NCI-H446 treated with DMSO at 0.1 percent for 48 hours (cell line): ENCODE measurements at places on chromosomes 2 and 18.
A peak's percentile ranks its signal among the peaks of the same experiment; 100 is the strongest.

DNA sequence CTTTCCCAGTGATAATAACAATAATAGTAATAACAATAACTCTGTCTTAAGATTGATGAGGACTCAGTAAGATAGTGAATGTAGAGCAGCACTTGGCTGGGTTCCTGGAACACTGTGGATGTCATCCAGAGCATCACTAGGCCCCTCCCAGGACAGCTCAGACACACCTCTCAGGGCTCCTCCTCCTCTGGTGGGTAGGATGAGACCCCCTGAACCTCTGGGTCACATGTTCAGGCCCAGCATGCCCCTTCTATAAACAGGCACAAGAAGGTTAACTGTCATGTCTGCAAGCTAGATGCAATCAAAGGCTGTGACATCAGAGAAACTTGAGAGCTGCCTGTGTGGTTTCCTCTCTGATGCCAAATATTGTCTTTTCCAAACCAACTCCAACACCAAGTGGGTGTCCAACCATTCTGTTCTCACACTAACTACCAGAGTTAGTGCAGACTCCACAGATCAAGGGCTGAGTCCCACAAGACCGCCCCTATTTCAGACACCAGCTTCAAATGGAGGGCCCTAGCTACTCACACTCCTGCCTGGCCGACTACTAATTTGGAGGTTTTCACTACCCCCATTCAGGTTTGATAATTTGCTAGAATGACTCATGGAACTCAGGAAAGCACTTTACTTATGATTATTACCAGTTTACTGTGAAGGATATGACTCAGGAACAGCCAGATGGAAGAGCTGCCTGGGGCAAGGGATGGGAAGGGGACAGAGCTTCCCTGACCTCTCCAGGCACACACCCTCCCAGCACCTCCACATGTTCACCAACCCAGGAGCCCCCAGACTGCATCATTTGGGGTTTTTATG, 46.4 kb upstream of the BZW1 start:
- DNase-seq, result no peak

- DNase-seq, result peak; percentile 17
Measured at GRCh38 chr2:211103989-211104388, 547.6 kb downstream of the CPS1 start.

GRCh38 chr2:202286595-202286994, 21.0 kb downstream of the NOP58 start:
- DNase-seq, result no peak

DNA sequence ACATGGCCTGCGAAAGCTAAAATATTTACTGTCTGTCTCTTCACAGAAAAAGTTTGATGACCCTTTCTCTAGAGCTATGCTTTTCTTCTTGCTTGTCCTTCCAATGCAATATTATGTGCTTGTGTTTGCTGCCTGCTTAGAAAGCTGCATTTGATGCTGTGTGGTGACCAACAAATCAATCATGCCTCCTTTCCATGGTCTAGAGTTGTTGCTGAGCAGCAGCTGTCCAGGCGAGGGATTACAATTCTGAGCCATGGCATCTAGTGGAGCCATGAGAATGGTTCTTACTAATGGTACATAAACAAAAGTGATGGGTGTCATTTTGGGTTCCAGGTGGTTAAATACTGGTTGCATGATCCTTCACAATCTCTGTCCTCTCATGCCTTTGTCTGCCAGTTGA, 1142.1 kb downstream of the DPP10 start:
- DNase-seq, result no peak

- DNase-seq, result no peak
Measured at GRCh38 chr2:14998546-14998945, 366.0 kb downstream of the LRATD1 start.

GRCh38 chr2:231113489-231113888, 11.4 kb downstream of the HTR2B start:
- no peak for DNase-seq

GRCh38 chr2:217979151-217979811, 23.5 kb downstream of the TNS1 start:
- DNase-seq, result no peak

DNA sequence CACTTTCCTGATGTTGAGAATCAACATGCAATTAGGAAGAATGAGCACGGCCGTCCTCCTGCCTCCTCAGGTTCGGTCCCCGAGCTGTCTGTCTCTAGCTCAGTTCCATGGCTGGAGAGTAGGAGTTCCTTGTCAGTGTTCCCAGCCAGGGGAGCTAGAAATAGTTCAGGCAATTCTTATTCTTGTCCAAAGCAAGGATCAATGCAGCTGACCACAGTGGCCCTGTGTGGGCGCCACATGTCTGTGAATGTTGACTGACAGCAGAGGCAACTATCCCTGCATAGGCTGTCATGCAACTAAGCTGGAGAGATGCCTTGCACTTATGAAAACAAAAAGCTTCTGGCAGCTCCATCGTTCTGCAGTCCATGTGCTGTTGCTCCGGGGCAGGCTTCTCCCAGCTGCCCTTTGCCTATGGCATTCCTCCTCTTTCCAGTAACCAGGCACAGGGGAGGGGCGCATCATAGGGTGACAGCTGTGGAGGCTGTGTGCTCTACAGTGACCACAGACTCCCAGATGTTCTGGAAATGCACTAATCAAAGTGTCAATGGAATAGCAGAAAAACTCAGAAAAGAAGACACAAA, 58.7 kb downstream of the PDCL3 start:
- DNase-seq, result no peak

DNA sequence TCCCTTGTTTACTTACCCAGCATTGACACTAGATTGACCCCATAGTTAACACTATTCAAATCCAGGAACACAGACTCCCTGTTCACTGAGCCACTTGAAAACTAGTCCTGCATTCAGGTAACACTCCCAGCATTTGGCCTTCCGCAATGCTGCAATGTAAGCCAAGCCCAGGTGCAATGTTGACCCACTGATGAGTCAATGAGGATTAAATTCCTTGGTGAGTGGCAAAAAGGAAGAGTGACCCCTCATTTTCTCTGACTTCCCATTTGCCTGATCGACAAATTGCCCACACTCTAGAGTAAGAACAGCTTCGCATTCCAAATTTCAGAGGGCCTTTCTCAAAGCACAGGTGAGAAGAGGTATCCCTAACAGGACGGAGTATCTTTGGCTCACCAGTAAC, 251.9 kb downstream of the FBXO15 start:
- DNase-seq, result no peak

- no peak for DNase-seq
Measured at GRCh38 chr18:49021076-49021432, 70.3 kb upstream of the SMAD7 start.

DNA sequence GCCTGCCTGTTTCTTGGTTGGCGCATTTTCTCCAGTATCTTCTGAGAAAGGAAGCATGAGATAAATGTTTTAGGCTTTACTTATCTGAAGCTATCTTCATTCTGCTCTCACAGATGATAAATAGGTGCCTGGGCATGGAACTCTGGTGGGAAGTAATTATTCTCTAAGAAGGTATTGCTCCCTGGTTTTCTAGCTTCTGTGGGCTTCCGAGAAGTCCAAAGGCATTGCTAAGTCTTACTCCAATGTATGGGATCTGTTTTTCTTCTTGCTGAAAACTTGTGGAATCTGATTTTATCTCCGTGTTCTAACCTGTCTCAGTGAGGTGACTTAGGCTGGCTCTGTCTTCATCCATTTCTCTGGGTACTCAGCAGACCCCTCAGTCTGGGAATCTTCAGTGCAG, 224.4 kb upstream of the HS6ST1 start:
- no peak for DNase-seq

DNA sequence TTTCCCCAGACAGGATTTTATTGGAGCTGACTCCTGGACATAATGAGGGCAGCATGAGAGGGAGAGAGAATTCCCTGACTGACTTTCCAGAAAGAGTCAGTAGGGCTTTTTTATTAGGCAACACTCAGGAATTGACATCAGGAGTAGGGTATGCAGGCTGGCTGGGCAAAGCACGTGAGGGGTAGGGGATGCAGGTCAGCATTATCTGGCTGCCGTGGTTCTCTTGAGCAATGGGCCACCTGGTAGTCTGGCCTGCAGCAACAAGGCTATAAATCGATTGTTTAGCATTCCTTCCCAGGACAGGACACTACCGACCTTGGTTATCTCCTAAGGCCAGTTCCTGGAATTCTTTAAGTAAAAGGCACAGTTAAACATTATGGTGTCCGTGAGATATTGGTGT, 160.8 kb upstream of the AGAP1 start:
- no peak for DNase-seq

DNA sequence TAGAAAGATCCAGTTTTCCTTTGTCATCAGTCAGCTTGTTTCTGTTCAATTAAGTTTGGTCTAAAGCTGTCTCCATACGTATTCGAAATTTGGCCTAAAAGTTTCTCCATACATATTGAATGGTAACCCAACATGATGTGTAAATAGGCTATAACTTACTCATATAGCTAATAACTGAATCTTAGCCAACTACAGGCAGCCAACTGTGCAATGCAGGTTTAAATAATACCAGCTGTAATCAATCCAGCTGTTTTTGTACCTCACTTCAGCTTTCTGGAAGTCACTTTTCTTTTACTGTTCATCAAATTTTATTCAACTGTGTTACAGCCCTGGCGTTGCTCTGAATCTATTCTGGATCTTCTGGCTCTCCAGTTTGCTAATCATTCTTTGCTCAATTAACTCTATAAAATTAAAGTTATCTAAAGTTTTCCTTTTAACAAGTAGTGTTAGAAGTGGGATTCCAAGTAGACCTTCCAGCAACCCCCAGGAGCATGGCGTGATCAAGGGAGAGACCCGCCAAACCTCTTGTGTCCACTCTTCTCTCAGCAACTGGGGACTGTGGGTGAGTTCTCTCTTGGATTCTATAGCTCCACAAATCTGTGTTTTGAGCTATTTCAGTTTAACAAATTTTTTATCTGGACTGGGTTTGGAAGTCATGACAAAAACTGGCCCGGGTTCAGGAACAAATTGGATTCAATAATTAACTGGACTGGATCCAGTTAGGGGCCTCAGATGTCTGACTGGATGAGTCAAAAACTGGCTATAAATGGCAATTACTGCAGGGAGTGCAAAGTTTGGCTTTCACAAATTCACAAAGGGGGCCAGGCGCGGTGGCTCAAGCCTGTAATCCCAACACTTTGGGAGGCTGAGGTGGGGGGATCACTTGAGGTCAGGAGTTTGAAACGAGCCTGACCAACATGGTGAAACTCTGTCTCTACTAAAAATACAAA, 329.7 kb upstream of the ST6GAL2 start:
- no peak for DNase-seq

- DNase-seq, result no peak
Measured at GRCh38 chr2:150438654-150439053, 48.8 kb downstream of the RND3 start.

- no peak for DNase-seq
Measured at GRCh38 chr2:75525434-75526310, 35.1 kb downstream of the EVA1A start.

GRCh38 chr2:36413218-36413617, 57.6 kb downstream of the CRIM1 start:
- peak; percentile 48 for DNase-seq

DNA sequence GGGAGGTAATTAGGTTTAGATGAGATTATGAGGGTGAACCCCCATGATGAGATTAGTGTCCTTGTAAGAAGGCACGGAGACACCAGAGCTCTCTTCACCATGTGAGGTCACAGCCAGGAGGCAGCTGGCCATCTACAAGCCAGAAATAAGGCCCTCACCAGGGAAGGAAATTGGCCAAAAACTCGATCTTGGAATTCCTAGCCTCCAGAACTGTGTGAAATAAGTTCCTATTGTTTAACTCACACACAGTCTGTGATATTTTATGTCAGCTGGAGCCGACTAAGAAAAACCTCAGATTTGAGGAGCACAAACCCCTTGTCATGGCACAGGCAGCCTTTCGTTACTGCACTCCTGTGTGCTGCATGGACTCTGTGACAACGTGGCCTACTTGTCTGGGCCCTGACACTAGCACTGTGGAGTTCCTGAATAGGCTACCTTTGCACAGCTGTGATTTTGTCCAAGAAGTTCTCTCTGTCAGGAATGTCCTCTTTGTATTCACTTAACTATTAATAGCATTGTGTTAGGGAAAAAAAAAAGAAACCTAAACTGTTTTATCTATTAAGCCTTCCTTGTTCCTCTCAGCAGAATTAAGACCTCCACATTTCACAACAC, 319.8 kb downstream of the TDRD15 start:
- no peak for DNase-seq

- DNase-seq, result no peak
Measured at GRCh38 chr2:128448331-128449225, 129.9 kb upstream of the HS6ST1 start.

DNA sequence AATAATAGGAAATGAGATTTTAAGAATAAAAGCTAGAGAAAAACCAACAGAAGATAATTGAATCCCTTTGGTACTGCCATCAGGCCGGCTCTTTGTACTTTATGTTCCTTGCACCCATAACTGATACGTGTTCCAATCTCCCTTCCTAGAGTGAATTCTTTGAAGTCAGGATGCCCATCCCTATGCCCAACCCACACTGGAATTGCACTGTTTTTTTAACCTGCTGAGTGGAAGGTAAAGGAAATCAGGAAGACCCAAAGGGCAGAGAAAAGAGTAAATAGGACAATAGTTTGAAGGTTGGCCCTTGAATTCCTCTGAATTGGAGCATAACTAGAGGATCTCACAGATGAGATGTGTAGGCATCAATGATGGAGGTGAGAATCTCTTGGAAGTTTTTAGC, 4.4 kb upstream of the ATG16L1 start:
- no peak for DNase-seq

- DNase-seq, result no peak
Measured at GRCh38 chr2:141055531-141055930, 1075.3 kb downstream of the LRP1B start.

DNA sequence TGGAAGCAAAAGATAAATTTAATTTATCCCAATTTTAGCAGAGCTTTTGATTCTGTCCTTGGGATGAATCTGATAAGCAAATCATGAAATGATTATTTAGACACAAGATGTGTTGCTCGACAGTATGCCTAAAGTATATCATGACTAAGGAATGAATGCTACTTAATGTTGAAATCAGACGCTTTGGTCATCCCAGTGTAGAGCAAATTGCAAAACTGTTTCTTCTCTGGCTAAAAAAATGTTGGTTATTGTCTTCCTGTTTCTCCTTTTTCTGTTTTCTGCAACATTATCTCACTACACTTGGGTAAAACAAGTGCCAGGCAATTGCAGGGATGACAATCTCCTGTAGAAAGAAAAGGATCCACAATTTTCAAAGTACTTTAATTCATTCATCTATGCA, 66.4 kb downstream of the BABAM2 start:
- no peak for DNase-seq

GRCh38 chr18:78309924-78310323, 669.7 kb upstream of the SALL3 start:
- DNase-seq, result no peak

- no peak for DNase-seq
Measured at GRCh38 chr2:96225016-96225533, 16.4 kb upstream of the STARD7 start.

DNA sequence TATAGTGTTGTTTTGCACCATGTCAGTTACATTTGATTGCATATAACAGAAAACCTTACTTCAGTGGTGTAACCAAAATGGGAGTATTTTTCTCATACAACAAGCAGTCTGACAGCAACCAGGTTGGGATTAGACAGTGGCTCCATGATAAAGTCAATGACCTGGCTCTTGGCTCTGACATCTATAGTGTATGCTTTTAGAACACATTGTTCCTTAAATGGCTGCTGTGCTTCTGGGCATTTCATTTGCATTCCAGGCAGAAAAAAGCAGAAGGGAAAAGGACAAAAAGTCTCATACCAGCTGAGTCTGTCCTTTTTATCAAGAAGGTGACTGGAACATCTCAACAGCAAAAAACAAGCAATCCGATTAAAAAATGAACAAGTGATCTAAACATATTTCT, 10.2 kb downstream of the MERTK start:
- no peak for DNase-seq

- no peak for DNase-seq
Measured at GRCh38 chr18:44393406-44393805, 287.3 kb upstream of the SETBP1 start.

- DNase-seq, result no peak
Measured at GRCh38 chr2:54432251-54433015, 23.7 kb upstream of the SPTBN1 start.
